Cortex of kidney (tissue), 1 donor: ENCODE measurements at places on chromosomes 2 and 18.

DNA sequence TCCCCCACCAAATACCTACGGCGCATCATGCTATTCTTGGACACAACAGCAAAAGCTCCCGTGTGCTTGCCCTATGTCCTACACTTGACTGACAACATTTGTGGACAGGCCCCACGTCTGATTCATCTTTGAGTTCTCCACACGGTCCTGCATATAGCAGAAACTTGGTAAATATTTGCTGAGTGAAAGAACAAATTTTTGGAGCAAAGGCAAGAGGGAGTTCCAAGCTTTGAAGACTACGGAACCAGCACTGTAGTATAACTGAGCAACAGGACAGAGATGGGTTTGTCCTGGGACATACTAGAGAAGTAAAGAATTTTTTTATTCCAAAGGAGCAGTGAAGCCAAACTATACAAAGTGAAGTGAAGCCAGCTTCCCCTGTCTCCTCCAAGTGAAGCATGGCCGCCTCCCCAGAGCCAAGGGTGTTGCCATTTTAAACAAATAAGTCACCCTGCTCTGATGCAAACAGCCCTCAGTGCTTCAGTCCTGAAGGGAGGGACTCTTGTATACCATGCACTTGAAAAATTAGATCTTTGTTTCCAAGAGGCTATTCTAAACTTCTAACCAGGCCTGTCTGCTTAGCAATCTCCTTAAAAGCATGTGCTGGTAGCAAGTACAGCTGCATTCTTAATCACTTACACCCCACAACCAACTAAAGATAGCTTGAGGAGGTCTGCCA, 35.9 kb downstream of the SPRED2 start:
- no peak for DNase-seq

DNA sequence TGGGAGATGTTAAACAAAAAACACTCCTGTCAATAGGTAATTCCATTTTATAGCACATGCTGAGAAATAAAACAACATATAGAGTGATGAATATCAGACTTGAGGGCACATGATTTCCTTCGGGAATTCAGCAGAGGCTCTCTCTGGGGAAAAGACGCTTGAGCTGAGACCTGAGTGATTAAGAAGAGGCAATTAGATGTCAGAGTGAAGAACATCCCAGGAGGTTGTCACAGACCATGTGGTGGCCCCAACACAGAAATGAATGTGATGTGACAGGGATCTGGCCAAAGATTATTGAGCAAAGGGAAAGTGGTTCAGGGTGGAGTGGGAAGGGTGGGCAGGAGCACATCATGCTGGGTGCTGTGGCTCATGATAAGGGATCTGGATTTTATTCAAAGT, 254.7 kb downstream of the RAD51AP2 start:
- DNase-seq, result no peak

DNA sequence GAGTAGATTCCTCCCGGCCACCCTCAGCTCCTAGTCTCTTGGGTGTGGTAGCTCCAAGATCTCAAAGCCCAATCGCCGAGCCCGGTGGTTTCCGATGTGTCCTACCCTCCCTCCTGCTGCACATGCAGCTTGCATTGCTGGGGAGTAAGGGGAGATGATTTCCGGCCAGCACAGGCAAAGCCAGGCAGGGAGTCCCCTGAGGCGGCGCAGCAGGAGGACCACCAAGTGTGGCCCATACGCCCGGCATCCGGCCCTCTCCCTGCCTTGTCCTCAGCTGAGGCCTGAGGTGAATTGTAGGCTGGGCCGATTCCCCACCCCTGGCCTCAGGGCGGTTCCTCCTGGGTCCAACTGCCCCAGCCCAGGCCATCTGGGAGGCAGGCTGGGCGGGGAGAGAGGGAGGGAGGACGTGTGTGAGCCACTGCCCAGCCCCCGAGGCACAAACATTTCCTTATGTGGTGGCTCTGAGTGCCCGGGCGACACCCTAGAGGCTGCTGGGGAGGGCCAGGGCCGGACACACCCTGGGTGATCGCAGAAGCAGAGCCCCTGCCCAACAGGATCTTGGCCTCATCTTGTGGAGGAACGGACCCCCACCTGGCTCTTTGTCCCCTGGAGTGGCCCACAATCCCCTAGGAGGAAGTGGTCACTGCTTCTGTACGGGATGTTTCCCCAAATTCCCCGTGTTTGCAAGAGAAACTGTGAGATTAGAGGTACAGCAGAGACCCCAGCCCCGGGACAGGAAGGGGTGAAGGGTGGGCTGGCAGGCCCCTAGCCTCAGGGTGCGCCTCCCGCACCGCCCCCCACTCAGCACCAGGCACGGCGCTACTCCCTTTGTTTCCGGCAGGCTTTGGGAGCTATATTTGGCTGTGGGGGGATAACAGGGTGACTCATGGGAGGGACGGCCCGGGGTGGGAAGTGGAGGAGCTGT, 41.9 kb upstream of the PTMA start:
- DNase-seq, result no peak

DNA sequence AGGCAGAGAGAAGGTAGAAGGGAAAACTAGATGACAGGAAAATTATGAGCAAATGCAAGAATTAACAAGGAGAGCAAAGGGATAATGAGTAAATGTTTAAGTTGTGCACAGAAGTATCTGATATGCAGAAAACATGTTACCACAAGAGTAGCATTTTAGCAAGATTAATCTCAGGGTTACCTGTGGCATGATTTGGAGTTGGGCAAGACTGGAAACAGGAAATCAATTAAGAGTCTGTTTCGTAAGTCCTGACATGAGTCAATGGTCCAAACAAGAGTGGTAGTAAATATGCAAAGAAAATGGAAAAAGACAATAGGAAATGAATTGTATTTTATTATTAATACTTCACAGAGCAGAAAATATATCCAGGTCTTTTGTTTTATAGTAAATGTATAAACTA, 17.3 kb upstream of the MTX2 start:
- no peak for DNase-seq

GRCh38 chr2:212534336-212534735, 4.3 kb downstream of the ERBB4 start:
- no peak for DNase-seq

- no peak for DNase-seq
Measured at GRCh38 chr2:147040298-147041120, 804.3 kb upstream of the ACVR2A start.
